ENCODE measurements at places on chromosomes 6 and 20. TPM values are rescaled to one million over a fixed set of nuclear protein-coding genes. Genes with fewer than 3 reads are reported as not detected.
A peak's percentile ranks its signal among the peaks of the same experiment; 100 is the strongest.

The BPIFB1 gene
- not detected for total RNA-seq

GRCh38 chr20:38049800-38050199 is 16.3 kb downstream of the RPRD1B start:
- no peaks in the 10 kb centered on the region for H3K27me3 ChIP-seq
- H3K4me3 ChIP-seq: no peak overlapping the region
- peaks cover 3% of the 10 kb centered on the region for H3K36me3 ChIP-seq

DNA sequence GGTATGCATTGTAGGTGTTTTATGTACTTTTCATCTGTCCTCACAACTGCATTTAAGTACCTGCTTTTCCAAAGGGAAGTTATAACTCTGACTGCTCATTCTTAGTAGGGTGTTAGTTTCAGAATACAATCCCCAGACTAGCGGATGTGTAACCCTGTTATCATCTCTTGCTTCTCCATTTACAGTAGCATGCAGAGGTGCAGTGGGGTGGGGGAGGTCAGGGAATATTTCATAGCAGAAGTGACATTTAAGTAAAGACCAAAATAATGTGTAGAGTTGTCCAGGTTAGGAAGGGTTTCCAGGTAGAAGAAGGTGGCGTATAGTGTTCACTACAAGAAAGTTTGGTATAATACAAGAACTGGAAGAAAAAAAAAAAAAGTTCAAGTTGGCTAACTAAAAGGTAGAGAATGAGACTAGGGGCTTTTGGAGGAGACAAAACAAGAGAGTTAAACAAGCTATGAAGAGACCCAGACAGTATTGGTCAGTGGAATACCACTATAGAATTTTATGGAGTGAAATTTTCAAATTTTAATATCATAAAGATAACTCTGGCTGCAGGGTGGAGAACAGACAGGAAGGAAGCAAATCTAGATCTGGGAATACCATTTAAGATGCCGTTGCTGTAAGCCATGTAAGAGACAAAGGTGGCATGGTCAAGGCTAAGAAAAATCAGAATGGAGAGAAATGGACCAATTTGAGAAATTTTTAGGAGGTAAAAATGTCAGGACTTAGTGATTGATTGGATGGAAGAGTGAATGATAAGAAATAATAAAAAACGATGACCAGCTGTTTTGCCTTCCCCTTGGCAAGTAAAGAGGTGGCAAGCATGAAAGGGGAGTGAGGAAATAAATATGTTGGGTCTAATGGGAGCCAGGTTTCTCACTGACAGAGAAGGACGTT is 2.2 kb upstream of the AHI1 start:
- H3K4me1 ChIP-seq: peaks cover 10% of the 10 kb centered on the region

GRCh38 chr20:37317316-37317715 is 27.9 kb downstream of the MANBAL start:
- DNase-seq: no peak
- H3K4me3 ChIP-seq: no peak overlapping the region
- H3K36me3 ChIP-seq: peaks cover 35% of the 10 kb centered on the region
- no peak overlapping the region for H3K27ac ChIP-seq
- H3K4me1 ChIP-seq: peaks cover 10% of the 10 kb centered on the region
- no peaks in the 10 kb centered on the region for H3K27me3 ChIP-seq

- no peaks in the 10 kb centered on the region for H3K36me3 ChIP-seq
- H3K4me3 ChIP-seq: no peak overlapping the region
- no peak for DNase-seq
- H3K27me3 ChIP-seq: no peaks in the 10 kb centered on the region
Observed at GRCh38 chr6:107706516-107707115, 117.5 kb downstream of the SCML4 start.

DNA sequence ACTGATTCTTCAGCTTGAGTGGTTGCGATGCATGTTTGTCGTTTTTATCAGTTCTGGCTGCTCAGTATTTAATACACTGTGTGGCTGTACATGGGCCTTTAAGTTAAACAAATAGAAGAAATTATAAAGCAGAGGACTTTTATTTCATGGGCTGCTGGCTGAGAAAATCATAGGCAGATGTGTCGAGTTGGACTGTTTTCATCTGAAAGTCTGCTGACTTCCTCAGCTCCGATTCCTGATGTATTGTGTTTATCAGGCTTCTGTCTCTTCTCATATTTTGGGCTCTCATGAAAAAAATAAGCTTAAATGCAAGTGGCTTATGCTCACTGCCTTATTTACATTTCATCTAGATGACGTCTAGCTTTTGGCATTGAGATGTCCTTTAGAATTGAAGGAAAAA is 129.5 kb upstream of the GGTLC1 start:
- H3K27me3 ChIP-seq: peaks cover 4% of the 10 kb centered on the region
- H3K4me1 ChIP-seq: no peaks in the 10 kb centered on the region
- H3K27ac ChIP-seq: no peak overlapping the region
- DNase-seq: no peak
- H3K36me3 ChIP-seq: no peaks in the 10 kb centered on the region
- no peak overlapping the region for H3K4me3 ChIP-seq

GRCh38 chr20:14775778-14776177 is 438.4 kb upstream of the FLRT3 start:
- H3K27ac ChIP-seq: peak overlapping the region; percentile 7
- peak; percentile 25 for DNase-seq
- H3K4me3 ChIP-seq: no peak overlapping the region
- H3K27me3 ChIP-seq: no peaks in the 10 kb centered on the region
- peaks cover 8% of the 10 kb centered on the region for H3K4me1 ChIP-seq

Data from psoas muscle (tissue), 8 donors.